ENCODE measurements at places on chromosomes 7 and 10.
A peak's percentile ranks its signal among the peaks of the same experiment; 100 is the strongest.

- peak; percentile 86 for DNase-seq
Measured at GRCh38 chr10:62919776-62920175, 103.6 kb upstream of the EGR2 start.

DNA sequence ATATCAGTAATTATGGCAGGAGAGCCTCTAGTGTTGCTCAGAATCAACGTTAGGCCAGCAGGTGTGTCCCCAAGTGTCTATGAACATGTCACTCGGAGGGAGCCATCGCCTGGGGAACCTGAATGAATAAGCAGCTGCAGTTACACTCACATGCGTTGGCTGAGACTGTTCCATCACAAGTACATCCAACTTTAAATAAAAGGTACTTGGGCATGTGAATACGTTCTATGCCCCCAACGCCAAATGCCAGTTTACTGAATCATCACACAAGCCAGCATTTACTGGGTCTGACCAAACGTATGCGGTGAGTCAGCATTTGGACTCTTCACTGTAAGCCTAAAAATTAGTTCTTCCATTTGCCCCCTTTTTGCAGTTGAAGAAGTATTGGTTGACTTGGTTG lies 207.6 kb upstream of the PLXNA4 start:
- DNase-seq, result peak; percentile 89

GRCh38 chr7:29468196-29468595 lies 95.4 kb upstream of the PRR15 start:
- DNase-seq, result no peak

- no peak for DNase-seq
Measured at GRCh38 chr10:60796481-60796880, 18.2 kb downstream of the CDK1 start.

DNA sequence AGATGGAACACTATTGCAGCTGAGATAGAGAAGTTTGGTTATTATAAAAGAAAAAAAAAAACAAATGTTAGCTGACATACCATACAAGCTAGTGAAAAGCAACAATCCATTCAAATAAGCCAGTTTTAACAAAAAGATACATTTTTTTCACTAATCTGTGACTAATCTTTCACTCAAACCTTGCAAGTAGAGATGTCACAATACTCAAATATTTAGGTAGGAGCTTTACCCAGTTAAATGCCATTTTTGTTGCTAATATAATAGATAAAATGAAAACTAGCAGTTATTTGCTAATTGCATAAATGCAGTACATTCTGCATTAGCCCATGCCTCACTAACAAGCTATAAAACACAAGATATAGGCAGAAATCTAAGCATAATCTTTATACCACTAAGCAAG lies 123.6 kb downstream of the BTAF1 start:
- DNase-seq, result peak; percentile 20

DNA sequence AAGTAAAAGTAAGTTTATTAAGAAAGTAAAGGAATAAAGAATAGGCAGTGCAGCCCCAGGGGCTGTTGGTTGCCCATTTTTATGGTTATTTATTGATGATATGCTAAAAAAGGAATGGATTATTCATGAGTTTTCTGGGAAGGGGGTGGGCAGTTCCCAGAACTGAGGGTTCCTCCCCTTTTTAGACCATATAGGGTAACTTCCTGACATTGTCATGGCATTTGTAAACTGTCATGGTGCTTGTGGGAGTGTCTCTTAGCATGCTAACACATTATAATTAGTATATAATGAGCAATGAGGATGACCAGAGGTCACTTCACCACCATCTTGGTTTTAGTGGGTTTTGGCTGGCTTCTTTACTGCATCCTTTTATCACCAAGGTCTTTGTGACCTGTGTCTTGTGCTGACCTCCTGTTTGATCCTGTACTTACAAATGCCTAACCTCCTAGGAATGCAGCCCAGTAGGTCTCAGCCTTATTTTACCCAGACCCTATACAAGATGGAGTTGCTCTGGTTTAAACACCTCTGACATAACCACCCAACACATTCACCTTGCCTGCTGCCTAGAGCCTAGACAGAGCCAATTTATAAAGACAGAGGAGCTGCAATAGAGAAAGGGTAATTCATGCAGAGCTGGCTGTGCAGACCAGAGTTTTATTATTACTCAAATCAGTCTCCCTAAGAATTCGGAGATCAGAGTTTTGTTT lies 10.9 kb upstream of the ERCC6 start:
- no peak for DNase-seq

DNA sequence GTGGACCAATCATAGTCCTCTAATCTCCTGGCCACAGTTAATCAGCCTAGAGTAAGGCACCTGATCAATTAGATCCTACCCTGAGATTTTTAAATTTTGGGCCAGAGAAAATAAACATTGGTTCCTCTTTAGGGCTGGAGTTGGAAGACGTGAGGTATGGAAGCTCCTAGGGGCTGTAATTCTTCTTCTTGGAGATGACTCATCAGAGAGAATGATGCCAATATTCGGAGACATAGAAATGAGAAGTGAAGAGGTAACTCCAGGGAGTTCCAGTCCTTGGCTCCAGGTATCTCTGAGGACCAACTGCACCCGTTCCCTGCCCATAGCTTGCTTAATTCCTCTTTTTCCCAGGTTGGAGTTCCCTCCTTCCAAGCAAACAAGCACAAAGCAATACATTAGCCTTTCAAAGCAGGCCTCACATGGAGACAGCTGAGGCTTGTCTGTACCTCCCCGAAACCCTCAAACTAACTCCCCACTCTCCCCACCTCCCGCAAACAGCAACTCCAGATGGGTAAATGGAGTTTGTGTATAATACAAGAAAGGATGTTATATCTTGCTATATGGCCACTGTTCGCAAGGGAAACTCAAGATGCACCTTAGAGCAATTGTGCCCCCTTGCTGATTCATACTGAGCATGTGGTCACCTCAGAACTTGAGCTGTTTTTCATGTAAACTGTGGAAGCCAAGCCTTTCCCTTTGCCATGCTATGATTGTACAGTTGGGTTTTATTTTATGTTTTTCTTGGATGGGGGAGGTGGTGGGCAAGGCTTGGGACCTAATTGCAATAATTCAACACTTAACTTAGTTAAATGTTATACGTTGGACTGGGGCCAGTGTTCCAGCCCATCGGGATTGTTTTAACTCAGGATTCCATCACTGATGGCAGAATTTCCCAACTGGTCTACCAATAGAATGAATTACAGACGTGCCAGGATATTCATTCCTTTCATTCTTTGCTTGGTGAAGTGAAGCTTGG lies 29.3 kb downstream of the PIK3AP1 start:
- no peak for DNase-seq

- DNase-seq, result no peak
Measured at GRCh38 chr7:134451656-134452055, 7.2 kb downstream of the AKR1B1 start.

DNA sequence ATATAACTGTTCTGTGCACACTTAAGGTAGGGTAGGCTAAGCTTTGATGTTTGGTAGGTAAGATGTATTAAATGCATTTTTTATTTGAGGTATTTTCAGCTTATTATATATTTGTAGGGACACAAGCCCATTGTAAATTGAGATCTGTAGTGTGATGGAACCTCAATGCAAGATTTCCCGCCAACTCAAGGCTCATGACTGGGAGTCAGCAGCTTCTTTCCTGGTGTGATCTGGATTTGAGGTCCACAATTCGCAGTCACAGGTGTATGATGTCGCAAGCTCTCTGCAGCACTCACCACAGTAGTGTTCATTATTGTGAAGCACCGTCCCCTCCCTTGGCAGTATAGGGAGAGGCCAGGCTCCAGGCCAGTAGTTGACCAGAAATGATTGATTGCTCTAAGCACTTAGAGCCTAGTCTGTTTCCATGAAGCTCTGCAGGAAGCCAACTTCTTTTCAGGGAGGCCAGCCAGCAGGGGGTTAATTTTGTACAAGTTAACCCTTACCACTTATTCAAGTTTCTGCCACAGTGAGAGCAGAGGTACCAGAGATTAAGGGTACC lies 54.9 kb downstream of the SEM1 start:
- no peak for DNase-seq

DNA sequence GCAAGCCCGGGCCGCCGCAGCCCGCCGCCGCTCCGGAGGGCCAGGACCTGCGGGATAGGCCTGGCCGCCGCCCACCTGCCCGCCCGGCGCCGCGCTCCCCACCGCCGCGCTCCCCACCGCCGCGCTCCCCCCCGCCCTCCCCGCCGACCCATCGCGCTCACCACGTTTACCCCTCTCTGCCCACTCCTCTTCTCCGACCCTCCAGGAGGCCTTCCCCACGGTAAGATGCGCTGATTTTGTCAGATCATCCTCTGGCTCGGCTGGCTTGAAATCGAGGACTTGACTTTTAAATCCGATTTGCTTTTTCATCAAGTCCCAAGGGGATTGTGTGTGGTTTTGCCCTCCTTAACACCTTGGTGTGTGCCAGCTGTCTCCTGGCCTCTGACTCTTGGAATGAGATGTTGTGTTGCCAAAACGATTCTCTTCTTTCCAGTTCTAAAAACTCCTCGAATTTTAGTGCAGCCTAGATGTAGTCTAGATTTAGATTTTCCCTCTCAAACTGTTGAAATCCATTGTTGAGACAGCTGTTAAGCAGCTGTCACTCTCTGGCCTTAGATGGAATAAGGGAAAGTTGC lies 738 bp downstream of the POM121 start:
- DNase-seq, result peak; percentile 43

DNA sequence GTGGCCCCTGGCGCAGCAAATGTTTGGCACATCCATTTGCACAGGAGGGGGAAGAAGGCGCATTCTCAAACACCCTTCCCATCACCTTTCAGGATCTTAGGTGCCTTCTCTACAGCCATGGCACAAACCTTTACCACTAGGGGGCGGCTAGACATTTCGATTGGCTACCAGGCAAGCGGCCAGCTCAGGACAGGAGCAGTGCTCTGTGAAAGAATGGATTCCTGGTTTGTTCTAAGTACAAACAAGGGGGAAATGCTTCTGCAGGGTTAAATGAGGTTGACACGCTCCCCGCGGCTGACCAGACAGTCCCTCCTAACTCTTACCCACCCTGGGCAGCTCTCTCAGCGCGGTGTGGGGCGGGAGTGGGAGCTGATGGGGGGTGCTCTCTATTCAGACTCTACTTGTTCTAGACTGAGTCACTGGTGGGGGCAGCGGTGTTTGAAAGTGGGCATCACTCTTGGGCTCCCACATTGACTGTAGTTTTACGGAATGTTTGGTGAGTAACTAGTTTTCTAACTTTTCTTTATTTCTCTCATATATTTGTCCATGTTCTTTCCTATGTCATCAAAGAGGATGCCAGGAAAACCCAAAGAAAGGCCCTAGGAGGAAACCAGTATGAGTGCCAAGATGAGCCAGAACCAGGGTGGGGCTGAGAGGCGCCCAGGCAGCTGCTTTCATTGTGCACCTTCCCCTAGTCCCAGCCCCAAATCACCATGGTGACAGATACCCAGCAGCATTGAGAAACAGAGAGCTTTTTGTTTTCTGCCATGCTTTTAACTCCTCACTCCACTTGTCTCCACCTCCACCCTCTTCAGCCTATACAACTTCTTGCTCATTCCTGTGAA lies 61.4 kb upstream of the GPR158 start:
- DNase-seq, result peak; percentile 81

DNA sequence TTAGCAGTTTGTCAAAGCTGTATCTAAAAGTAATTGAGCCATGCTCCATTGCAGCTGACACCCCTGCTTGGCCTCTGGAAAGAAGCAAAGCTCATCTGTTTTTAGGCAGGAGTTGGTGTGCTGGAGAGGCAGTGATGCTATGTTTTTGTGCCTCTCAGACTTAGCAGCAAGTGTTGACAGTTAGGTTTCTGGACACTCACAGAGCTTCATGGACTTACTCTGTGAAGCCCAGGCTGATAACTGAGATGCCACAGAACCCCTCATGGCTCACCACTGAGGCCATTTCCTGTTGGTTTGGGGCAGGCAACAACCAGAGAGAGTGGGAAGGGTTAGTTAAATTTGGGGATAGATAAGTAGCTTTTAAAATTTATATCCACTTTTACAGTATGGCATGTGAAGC lies 59.8 kb downstream of the BTAF1 start:
- DNase-seq, result peak; percentile 32

DNA sequence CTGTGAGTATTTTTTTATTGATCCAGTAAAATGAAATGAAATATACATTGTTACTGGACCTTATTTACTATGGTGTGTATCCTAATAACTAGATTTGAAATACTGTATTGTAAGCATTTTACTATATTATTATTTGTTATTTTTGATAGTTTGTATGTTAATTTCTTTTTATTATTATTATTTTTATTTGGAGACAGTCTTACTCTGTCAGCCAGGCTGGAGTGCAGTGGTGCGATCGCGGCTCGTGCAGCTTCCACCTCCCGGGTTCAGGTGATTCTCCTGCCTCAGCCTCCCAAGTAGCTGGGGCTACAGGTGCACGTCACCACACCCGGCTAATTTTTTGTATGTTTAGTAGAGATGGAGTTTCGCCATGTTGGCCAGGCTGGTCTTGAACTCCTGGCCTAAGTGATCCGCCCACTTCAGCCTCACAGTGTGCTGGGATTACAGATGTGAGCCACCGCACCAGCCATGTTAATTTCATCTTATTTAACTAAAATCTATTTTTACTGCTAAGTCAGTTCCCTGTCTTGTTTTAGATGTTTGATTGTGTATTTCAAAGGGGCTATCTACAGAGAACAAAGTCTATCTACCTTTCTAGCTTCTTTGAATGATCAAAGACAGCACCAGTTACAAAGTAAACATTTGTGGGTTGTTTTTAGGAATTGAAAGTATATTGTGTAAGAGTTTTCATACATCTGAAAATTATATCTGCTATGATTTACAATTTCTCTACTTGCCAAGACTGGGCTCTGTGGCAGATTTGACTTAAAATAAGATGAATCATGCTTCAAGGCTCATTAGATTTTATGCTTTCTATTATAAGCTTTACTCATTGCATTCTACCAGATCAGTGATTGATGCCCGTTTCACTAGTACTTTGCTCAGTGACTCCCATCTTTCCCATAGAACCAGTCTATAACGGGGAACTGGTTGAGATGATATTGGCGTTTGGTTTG lies 41.6 kb downstream of the CDC123 start:
- DNase-seq, result no peak

- no peak for DNase-seq
Measured at GRCh38 chr7:69654849-69655707, 56.8 kb downstream of the AUTS2 start.

GRCh38 chr7:45160417-45160881 lies 2.9 kb downstream of the RAMP3 start:
- DNase-seq, result no peak

- DNase-seq, result no peak
Measured at GRCh38 chr7:127586346-127586745, 950 bp upstream of the GCC1 start.

GRCh38 chr7:158010961-158011693 lies 576.5 kb downstream of the PTPRN2 start:
- DNase-seq, result no peak

- no peak for DNase-seq
Measured at GRCh38 chr10:131746785-131747184, 154.0 kb upstream of the PPP2R2D start.

- no peak for DNase-seq
Measured at GRCh38 chr7:573933-574381, 54.3 kb upstream of the PDGFA start.

- no peak for DNase-seq
Measured at GRCh38 chr7:106823631-106824030, 41.5 kb upstream of the PIK3CG start.

GRCh38 chr10:16258291-16259040 lies 178.3 kb upstream of the PTER start:
- no peak for DNase-seq

Data from cardiac fibroblast (primary cell).